ENCODE measurements at places on chromosomes 11 and 22.

GRCh38 chr11:11230802-11231562 is 122.1 kb downstream of the CSNK2A3 start:
- DNase-seq, result no peak

DNA sequence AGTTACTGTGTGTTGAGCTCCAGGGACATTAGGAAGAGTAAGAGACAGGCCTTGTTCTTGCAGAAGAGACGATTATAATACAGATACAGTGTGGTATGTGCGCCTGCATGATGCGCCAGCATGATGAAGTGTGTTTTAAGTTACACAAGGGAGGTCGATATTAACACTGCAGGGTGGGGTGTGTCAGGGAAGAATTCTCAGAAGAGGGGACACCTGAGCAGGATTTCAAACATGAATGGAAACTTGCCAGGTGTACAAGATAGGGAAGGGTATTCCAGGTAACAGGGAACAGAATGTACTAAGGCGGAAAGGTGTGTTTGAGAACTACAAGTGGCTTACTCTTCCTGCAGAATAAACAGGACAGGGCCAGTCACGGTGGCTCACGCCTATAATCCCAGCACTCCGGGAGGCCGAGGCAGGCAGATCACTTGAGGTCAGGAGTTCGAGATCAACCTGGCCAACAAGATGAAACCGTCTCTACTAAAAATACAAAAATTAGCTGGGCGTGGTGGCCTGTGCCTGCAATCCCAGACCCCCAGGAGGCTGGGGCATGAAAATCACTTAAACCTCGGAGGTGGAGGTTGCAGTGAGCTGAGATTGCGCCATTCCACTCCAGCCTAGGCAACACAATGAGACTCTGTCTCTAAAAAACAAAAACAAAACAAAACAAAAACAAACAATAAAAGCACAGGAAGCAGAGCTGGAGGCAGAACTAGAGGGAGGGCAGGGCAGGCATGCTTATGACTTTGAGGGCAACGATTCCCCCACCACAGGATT is 59.0 kb downstream of the SYN3 start:
- no peak for DNase-seq

DNA sequence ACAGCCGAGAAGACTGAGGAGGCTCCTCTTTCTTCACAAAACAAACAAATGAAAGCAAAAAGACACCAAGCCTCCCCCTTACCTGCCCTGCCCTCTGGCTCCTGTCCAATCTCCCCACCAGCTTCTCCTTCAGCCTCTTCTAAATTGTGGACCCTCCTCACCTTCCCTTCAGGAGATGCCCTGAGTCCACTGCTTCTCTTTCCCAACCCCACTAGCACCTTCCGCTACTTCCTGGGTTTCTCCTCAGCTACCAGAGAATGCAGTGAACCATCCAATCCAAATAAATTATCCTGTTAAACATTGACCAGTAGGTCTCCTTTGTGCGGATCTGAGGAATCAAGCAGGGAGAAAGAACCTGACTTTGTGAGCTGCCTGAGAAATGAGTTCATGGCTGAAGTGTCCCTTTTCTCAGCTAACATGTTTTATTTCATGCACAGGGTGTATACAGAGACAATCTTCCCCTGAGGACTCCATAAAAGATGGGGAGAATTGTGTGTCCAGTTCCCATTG is 63.2 kb upstream of the VPREB1 start:
- DNase-seq, result no peak

DNA sequence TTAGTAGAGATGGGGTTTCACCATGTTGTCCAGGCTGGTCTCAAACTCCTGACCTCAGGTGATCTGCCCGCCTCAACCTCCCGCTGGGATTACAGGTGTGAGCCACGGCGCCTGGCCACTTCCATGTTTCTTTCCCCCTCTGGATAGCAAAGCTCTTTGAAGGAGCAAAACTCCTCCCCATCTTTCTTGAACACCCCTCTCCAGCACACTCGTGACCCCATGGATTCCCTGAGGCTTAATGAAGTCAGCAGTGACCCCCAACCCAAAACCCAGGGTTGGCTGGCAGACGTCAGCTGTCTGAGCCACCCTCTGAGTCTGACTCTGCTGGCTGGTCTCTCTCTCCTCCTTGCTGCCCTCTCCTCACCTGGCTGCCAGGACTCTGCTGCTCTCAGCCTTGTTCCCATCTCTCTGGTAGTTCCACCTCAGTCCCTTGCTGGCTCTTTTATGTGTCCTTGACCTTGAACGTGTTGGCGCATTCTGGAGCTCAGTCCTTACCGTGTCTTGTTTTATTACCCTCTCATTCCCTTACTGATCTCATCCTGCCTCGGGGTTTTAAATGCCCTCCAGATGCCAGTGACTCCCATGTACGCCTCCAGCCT is 44.5 kb downstream of the PARVG start:
- DNase-seq, result no peak

DNA sequence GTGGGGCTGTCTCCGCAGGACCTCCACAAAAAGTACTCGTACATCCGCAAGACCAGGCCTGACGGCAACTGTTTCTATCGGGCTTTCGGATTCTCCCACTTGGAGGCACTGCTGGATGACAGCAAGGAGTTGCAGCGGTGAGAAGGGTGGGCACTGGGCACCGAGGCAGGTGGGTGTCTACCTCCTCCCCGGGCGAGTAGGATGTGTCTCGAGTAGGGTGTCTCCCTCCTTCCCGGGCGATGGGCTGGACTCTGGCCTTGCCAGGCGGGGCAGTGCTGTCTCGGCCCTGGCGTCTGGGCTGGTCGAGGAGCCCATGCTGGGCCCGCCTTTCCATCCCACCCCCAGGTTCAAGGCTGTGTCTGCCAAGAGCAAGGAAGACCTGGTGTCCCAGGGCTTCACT is 10.3 kb downstream of the OTUB1 start:
- no peak for DNase-seq

DNA sequence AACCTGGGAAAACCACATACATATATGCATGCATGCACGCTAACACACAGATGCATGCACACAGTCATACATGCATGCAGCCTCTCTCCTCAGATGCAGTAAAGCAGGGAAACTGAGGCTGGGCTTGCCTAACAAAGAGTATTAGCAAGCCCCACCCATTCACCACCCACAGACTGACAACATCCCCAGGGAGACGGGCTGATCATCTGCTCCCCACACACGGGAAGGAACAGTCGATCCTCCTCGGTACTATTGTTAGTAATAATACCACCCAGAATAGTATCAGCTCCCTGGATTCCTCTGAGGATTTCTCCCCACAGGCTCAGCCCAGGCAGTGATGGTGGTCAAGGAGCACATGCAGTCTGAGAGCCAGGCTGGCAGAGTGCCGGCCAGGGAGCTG is 41.2 kb downstream of the SLC22A12 start:
- DNase-seq, result no peak
